NCI-H1092 (cell line): ENCODE measurements at places on chromosomes 4 and X.

DNA sequence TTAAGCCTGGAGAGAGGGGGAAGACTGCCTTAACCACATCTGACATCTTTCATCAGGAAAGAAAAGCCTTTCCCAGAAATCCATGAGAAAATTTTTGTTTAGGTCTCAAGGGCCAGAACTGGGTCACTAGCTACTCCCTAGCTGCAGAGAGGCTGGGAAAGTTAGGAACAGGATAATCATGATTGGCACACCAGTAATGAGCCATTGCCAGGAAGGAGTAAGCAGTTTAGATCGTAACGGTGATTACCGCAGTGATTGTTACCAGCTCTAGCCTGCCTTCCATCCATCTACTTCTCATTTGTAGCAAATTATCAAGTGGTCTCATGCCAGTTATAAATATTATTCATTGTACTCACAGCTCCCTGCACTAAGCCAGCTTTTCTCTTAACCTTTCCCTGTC is 22.7 kb upstream of the STX18 start:
- DNase-seq = no peak

- DNase-seq = no peak
Measured at GRCh38 chr4:189765301-189765700, 175.4 kb upstream of the FRG1 start.

DNA sequence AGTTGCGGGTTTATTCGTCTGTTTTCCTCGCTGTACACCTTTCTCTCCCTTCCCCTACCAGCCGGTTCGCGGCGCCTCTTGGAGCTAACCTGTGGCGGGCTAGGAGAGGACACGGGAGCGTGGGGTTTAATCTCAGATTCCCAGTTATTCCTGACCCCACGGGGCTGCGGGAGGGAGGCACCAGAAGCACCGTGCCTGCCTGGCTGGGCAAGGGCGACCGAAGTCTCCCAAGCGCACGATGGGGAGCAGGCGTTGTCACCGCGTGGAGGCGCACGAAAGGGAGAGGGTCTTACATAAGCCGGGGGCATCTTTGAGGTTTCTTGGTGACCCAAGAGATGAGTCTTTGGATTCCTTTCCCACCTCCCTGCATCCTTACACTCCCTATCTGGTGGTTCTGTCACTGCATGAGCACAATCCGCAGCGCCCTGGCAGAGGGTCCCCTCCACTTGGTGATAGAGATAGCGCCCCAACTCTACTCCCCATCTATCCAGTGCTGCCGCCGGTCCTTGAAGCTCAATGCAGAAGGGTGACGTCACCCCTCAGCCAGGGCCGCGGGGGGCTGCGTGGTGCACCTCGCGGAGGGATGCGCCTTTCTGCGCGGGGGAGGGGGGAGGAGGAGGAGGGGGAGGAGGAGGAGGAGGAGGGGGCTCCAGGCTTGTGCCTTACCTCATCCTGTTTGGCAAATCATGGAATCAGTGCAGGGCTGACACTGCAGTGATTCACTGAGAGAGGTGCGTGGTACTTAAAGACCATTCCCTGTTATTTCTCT is 793 bp downstream of the TSPAN7 start:
- DNase-seq = peak; percentile 31

DNA sequence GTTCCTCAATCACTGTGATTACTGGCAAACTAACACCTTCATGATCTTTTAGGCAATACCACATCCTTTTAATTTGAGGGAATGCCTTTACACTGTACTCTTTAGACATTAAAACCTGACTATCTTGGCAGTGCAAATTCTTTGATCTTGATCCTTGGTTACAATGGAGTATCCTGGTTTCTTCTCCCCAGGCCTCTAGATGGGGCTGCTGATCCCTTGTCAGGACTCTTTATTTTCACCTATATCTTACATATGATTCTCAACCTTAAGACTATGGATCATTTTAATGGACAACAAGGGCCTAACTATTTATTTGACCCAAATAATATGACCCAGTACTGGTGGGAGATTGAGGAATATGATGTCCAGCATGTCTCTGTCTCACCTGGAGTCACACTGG is 1005.5 kb upstream of the INTU start:
- no peak for DNase-seq

- DNase-seq = no peak
Measured at GRCh38 chr4:38582889-38583470, 81.0 kb upstream of the KLF3 start.

DNA sequence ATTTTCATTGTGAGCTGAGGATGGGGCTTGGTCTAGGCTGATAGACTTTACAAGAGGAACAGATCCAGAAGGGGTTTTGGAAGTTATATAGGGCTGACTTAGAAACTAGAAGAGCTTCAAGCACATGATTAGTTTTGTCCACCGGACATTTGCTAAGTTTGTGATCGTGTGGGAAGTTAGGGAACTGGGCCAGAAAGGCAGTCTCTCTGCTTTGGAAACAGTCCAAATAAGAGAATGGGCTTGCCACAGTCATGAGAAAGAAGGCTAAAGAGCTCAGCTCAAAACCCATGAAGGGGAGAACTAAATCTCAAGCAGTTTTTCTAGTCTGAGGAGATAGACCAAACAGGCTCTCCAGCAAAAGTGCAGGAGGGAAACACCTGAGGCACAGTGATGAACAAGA is 67.8 kb downstream of the ZNF674 start:
- no peak for DNase-seq

- no peak for DNase-seq
Measured at GRCh38 chr4:51963841-51964517, 56.2 kb downstream of the LRRC66 start.

- no peak for DNase-seq
Measured at GRCh38 chr4:112361181-112361791, 64.1 kb downstream of the ALPK1 start.

DNA sequence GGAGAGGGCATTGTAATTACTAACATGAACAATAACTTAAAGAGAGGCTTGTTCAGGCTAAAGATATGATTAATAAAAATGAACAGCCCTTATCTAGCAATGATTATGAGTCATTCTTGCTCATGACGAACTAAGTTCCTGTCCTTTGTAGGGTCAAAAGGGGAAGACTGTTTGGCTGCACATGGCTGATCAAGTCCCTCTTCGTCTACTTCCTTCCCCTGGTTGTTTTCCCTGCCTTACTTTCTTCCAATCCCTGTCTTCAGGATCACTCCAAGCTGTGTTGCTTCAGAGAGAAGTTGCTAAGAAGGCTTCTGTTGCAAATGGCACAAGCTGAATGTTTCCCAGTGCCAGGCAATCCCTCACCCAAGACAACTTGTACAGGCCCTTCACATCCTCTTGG is 115.0 kb upstream of the HS3ST1 start:
- DNase-seq = no peak

GRCh38 chrX:132955690-132956089 is 2.7 kb downstream of the HS6ST2 start:
- no peak for DNase-seq

GRCh38 chr4:168859888-168860694 is 150.0 kb downstream of the CBR4 start:
- no peak for DNase-seq

DNA sequence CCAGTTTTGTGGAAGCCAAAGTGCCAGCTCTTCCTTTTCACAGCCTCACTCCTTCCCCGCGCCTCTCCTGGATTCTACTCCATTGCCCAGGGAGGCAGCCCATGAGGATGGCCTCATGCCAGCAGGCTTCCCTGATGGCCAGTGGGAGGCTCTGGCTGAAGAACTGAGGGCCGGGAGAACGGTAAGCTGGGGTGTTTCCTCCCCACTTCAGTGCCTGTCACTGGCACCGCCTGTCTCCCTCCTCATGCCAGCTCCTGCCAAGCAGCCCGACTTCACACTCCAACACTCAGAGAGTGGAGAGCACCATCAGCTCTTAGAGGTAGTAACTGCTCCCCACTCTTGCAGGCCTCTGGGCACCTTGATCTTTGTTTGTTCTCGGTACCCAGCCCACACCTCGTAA is 46.9 kb upstream of the STIM2 start:
- DNase-seq = no peak

GRCh38 chr4:168755598-168756477 is 254.2 kb downstream of the CBR4 start:
- no peak for DNase-seq

- peak; percentile 53 for DNase-seq
Measured at GRCh38 chr4:57462843-57463242, 352.7 kb upstream of the IGFBP7 start.

DNA sequence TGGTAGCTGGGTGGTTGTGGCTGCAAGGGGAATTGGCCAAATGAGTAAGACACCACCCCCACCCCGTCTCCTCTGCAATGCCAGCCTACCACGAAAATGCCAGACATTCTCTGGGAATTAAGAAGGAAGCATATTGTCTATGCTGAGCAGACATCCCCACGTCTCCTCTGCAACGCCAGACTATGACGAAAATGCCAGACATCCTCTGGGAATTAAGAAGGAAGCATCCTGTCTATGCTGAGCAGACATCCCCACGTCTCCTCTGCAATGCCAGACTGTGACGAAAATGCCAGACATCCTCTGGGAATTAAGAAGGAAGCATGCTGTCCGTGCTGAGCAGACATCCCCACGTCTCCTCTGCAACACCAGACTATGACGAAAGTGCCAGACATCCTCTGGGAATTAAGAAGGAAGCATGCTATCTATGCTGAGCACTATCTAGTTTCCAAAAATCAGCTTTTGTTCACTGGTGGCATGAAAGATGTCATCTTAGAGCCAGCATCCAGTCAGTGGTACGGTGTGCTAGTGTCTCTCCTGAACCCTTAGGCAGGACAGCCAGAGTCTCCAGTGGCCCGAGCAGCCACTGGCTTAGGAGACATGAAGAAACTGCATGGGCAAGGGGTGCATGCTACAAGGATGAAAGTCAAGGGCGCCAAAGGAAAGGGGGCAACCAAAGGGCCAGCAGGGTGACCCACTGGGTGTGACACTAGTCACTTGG is 339.8 kb upstream of the FRG1 start:
- no peak for DNase-seq

DNA sequence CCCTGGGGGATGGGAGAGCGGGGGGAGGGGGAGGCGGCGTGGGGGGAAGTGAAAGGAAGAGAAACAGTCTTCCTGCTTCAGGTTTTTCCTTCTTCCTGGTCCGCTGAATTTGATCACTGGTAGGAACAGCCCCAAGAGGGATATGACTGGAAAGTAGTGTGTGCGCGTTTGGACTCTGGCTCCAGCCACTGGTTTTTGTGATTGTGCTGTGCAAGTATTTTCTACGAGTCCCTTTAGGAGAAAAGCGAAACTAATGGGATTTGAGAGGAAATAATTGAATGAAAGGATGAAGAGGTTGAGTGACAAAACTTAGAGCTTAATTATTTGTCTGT is 836 bp downstream of the PRRG1 start:
- DNase-seq = no peak

GRCh38 chrX:57674861-57675260 is 5.2 kb downstream of the NLRP2B start:
- DNase-seq = no peak

DNA sequence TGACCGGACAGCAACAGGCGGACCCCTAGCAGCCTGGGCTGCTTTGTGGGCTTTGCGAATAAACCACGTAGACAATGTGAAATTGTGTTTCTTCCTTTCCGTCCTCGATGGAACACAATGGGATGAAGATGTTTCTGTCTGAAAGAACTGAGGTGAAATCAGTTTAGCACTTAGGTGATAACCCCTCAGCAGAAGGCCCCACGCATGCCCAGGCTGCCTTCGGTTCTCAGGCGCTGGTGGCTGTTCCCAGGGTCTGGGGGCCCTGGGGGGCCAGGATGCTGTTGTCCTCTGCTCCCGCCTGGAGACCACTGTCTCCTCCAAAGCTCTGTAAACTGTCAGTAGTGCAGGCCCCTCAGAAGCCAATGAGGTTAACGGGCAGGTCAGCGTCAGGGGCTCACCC is 73.9 kb upstream of the HGFAC start:
- DNase-seq = no peak

DNA sequence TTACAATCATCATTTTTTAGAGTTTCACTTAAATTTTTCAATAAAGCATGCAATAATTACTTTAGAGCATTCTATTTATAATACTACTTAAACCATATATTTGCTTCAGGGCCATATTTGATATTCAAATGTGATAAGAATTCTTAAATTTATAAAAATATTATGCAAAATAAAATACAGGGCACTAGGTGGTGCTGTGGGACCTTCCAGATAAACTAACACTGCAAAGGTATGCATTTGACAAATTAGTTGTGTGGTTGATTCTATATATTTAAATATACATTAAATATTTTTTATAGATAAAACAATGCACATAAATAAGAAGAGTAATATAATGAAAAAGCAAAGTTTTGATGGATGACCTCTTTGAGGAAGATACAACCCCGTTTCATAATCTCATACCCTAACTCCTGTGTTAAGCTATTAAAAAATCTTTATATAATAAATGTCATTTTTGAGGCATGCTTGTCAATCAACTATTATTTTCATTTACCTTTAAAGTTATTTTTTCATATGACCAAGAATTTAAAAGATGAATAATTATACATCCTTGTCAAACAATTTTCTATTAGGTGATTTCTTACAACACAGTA is 128.4 kb downstream of the REELD1 start:
- no peak for DNase-seq

DNA sequence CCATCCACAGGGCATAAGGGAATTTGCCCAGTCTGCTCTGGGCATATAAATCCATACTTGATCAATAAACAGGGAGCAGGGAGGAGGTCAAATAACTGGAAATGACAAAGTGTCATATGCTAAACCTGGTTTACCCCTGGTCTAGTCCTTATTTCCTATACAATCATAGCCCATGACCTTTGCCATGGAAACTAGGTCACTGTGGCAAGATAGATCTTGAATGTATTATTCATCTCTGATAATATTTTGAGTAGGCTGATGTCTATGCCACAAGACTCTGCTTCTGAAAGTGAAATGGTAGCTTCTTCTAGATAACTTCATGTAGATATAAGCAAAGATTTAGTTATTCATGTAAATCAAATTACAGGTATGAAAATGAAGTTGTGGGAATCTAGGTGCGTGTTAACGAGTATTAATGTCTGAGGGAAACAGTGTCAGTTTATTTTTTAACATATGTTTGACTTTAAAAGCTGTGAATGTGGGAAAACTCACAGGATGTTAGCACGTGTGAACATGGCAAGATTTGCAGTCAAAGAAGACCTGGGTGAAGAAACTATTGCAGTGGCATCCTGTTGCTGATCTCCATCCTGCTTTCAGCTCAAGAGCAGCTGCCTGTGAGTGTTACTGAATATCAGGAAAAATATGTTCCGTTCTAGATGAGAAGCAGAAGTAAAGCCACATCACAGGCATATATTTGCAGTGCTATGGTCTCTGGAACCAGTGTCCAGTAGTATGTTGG is 81.8 kb upstream of the NDP start:
- DNase-seq = no peak

DNA sequence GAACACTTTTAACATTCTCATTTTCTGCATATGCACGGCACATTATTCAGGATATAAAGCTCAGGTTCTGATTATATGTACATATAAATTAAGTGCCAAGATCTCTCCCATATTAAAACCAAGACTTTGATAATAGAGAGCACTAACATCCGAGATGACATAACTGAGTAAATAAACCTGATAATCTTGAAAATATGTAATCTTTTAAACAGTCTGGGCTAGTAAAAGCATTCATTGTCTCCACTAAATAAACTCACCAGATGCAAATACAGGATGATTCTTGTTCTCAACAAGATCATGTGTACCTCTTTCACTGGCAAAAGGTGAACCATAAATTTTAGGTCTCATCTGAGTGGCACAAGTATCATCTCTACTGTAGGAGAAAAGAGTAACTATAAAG is 942.2 kb downstream of the TRAM1L1 start:
- DNase-seq = no peak
